Urothelium cell line (cell line): ENCODE measurements at places on chromosomes 3 and 15.

DNA sequence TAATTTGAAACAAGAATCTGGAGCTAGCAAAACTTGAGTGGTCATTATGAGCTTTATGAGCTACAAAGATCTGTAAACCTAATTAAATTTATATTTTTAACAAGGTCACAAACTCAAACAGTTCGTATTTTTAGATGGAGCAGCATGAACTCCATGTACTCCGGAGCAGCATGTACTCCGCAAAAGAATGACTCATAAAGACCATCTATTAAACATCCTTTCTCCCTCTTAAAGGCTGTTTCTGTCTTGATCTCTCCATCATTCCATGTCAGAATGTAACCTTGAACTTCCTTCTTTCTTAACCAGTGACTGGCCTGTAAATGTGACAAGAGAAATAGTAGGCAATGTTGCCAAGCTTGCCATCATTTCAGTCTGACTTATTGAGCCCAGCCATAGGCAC lies 696.9 kb downstream of the ZNF385D start:
- no peak for DNase-seq

GRCh38 chr15:59997070-59997701 lies 6.9 kb upstream of the FOXB1 start:
- DNase-seq: peak; percentile 52

DNA sequence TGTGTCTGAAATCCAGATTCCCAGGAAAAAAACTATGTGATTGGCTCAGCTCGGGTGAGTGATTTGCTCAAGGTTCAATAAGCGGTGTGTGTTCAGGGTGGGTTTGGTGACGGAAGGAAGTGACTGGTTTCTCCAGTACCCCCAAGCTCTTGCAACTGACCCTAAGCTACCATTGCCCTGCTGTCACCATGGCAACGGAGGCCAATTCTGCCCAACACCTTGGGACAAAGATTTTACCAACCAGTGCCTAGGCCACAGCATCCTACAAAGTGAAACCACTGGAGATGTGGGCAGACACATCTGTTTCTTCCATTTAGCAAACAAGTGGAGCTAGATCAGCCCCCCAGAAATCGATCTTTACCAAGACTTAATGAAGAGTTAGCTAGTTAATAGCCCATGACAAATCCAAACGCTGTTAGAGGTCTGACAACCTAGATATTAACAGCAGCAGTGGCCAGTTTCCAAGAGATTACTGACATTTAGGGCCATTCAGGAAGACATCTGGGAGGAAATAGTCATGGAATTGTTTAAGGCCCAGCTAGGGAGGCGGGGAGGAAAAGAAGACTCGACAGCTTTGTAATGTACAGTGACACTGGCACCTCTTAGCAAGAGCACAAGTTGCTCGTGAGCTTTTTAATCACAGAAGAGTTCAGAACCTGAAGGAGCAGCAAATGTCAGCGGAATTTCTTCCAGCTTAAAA lies 195.9 kb downstream of the SLCO3A1 start:
- DNase-seq: no peak

- DNase-seq: no peak
These were observed 41.3 kb downstream of the FEZF2 start for GRCh38 chr3:62332017-62332416.

DNA sequence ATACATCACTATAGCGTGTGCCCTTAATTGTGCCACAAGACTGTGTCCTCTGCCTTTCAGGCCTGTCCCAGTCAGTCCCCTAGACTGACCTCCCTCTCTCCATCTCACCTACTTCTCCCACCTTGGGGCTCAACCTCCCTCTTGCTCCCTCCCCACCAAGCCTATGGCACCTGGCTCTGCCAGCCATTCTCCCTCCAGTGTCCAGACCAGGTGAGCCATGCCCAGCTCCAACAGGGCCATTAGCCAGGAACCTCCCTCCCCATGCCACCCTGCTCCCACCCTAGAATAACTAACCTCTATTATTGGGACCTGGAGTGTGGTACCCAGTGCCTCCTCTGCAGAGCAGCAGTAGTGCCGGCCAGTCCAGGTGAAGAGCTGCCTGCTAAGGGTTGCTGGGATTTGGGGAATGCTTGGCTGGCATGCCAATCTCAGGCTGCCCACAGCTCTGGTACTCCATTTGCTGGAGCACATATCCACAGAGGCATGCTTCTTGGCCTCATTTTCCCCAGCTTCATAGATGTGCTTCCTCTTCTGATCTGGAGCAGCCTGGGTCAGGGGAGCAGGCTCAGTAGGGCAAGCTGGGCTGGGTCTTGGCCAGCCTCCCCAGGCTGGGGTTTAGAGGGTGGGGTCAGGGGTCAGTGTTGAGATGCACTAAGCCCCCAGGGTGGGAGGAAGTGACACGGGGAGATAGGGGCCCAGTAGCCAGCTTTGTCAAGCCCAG lies 38.8 kb downstream of the SAXO2 start:
- no peak for DNase-seq

- no peak for DNase-seq
These were observed 5.2 kb downstream of the POLR2H start for GRCh38 chr3:184366619-184367289.

DNA sequence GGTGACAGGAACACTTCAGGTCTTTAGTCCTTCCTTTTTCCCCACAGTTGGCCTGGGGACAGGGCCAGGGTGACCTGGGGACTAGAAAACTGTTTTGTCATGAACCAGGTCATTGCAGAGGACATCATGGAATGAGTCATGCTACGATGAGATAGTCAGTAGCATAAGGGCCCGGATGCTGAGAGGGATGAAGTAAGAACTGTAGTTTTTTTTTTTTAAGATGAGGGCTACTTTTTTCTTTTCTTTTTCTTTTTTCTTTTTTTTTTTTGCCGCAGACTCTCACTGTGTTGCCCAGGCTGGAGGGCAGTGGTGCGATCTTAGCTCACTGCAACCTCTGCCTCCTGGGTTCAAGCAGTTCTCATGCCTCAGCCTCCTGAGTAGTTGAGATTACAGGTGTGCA lies 8.0 kb downstream of the MAP2K5 start:
- DNase-seq: peak; percentile 16

DNA sequence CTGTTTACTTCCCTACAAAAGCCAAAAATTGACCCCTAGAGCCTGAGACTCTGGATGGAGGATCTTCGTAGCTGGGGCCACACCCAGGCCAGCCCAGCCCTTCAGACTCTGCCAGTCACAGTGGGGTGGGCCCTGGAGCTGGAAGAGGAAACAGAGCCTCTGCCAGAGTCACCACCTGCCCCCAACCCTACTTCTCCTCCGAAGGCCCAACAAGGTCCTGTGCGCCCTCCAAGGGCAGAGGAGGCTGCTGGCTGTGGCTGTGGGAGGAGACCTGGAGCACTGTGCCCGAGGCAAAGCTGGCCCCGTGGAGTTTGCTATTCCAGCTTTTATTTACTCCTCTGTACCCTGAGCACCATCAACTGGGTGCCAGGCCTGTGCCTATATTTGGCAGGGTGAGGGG lies 19.0 kb downstream of the CISH start:
- DNase-seq: no peak

DNA sequence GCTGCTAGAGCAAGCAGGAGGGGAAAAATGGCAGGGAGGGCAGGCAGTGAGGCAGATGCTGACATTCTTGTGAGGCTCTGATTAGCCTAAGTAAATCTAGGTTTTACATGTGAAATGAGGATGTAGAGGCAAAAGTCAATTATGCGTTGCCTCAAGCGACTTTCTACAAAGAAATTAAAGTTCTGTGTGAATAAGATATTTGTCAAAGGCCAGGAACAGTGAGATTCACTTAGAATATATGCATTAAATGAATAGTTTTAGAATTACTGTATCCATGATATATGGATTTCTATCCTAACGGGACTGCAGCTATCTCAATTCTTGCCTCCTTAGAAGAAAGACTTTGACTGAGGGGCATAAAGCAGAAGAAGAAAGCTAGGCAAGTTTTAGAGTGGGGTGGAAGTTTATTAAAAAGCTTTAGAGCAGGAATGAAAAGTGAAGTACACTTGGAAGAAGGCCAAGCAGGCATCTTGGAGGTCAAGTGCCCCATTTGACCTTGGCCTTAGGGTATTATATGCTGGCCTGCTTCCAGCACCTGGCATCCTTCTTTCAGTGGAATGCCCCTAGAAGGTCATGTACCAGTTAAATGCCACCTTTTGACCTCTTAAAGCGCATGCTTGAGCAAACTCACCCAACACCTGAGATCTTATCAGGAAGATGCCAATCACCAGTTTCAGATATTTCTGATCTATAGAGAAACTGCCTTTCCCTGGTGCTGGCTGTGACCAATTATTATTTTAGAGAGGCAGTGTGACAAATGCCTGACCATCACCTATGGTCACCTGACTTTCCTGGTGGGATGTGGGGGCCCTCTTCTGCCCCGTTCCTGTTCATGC lies 38.2 kb downstream of the OSTN start:
- no peak for DNase-seq

DNA sequence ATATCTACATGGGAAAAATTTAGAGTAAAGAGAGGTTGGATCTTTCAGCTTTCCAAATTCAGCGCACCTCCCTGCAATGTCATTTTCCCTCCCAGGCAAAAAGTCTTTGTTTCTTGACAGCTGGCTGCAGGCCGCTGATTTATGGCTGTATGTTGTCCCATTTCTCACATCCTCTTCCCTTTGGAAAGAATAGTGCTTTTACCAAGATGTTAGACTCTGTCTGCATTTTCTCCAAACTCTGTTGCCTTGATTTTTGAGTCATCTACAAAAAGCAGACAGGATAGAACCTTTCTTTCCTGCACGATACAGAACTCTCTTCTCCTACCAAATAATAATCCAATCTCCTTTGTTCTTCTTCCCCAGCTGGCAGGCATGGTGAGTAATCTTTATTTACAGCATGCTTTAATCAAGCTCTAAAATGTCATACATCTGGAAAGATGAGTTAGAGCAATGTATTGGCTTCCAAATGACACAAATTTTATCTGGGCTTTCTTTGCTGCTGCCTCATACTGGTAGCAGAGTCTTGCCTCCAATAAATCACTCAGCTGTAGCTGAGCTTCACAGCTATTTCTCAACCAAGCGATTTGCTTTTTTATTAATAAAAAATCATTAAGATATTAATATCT lies 101.9 kb downstream of the PIK3R4 start:
- no peak for DNase-seq

- DNase-seq: peak; percentile 25
These were observed 27.0 kb downstream of the SLC41A3 start for GRCh38 chr3:126056681-126057500.

GRCh38 chr15:27358751-27359434 lies 387.9 kb downstream of the GABRG3 start:
- DNase-seq: peak; percentile 48

- no peak for DNase-seq
These were observed 28.9 kb upstream of the SNRPA1 start for GRCh38 chr15:101323793-101324523.

DNA sequence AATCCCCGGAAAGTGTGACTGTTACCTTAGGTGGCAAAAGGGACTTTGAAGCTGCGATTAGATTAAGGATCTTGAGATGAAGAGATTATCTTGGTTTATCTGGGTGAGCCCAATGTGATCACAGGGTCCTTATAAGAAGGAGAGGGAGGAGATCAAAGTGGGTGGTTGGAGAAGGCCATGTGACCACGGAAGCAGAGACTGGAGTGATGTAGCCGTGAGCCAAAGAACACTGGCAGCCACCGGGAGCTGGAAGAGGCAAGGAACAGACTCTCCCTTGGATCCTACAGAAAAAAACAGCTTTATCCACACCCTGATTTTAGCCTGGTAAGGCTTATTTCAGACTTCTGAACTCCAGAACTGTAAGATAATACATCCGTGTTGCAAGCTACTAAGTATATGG lies 29.9 kb downstream of the CRABP1 start:
- DNase-seq: no peak

DNA sequence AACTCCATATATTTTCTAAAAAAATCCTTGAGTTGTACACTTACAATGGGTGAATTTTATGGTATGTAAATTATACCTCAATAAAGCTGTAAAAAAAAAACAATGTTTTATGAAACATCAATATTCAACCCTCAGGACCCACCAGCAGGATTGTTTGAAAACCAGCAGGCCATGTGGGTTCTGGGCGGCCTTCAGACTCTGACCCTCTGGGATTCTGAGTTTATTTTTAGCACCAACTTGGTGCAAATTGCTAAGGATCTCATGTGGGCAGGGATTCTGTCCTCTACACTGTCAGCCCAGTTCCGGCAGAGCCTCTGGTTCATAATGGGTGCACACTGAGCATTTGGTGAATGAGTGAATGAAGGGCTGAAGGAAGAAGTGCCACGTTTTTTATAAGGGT lies 24.2 kb upstream of the TSEN2 start:
- no peak for DNase-seq

- no peak for DNase-seq
These were observed 369.1 kb upstream of the FRG2C start for GRCh38 chr3:75295013-75295412.

- no peak for DNase-seq
These were observed 140.1 kb upstream of the IL12A start for GRCh38 chr3:159848348-159849118.

- no peak for DNase-seq
These were observed 47.6 kb downstream of the SSR3 start for GRCh38 chr3:156507285-156507684.

DNA sequence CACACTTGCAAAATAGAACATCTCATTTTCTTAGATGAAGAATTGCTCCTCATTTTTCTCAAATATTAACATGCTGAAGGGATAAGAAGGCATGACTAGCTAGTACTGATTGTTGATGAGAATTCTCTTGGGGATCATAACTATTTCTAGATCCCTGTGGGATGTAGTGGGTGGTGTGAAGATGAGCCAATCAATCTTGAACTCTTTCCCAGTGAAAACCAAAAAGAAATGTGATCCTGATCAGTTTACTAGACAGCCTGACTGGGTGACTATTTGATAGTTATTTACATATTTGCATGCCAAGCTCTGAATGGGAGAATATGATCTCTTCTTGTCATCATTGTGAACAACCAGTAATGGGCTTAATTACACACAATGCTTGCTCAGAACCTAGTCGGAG lies 63.7 kb downstream of the ZIC1 start:
- no peak for DNase-seq

DNA sequence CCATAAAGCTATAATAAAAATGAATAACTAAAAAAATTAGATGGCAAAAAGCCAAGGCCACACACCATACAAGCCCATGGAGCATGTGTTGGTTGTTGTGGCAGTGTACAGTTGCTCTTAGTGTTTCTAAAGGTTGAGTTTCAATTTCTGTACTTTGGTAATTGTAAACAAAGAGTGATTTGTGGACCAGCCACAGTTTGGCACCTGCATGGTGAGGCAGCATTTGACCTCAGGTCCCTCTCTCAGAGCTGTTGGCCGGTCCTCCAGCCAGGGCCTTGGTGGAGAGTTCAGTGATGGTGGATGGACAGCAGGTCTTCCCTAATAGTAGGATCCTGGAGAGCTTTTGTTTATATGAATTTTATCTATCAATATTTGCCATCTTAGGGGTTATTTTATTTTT lies 5.6 kb downstream of the ACAD9 start:
- no peak for DNase-seq

DNA sequence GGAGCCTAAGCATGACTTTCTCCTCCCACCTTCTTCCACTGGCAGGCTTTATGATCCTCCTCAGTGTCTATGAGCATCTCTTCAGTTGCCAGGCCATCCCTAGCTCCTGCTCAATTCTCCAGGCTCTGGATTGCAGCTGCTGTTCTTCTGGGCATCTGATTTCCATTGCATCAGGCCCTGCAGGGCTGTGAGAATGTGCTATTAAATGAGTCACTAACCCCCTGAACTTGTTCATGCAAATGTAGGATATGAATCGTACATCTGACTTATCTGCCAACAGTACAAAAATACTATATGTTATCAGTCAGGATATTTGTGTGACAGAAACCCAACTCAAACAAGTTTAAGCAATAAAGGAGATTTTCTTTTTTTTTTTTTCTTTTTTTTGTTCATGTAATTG lies 11.9 kb downstream of the GPR176 start:
- no peak for DNase-seq

- DNase-seq: no peak
These were observed 100.8 kb upstream of the SOX2 start for GRCh38 chr3:181610973-181611265.
